GM12878 (cell line): ENCODE measurements at places on chromosomes 3 and 15. TPM values are rescaled to one million over a fixed set of nuclear protein-coding genes. Genes with fewer than 3 reads are reported as not detected.

DNA sequence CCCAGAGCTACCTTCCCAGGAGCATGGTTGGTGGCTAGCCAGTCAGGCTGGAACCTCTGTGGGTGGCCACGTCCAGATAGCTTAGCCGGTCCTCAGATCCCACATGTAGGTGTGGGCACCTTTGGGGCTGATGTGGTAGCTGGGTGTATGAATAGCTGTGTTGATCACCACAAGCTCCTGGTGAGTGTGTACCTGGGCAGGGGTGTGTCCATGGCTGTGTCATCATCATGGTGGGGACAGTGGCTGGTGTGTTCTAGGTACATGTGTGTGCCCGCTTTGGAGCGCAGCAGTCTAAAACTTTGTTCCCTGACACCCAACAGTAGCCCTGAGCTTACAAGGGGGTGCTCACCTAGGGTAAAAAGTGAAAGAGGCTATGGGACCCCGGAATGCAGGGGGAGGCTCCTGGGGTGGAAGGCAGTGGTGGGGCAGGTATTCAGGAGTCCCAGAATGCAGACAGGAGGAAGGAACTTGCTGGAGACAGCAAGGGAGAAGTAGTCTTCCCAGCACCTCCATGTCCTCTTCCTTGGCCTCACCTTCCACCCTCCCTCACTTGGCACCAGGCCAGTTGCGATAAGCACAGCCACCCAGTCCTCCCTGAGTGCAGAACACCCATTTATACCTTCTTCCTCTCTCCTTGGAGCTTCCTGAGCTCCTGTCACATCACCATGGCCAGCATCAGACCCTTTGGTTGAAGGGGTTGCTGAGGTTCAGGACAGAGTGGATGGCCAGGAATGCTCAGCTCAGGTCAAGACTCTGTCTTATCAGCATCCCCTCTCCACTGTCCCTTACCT, 1.2 kb downstream of the CISH start:
- peak overlapping the region; percentile 85 for H3K4me3 ChIP-seq
- no peak overlapping the region for H3K27ac ChIP-seq
- H3K27me3 ChIP-seq = no peaks in the 10 kb centered on the region
- peaks cover 16% of the 10 kb centered on the region for H3K4me1 ChIP-seq
- no peaks in the 10 kb centered on the region for H3K36me3 ChIP-seq

GRCh38 chr15:100806157-100806556, 73.5 kb upstream of the ALDH1A3 start:
- DNase-seq = no peak
- H3K27me3 ChIP-seq = no peaks in the 10 kb centered on the region
- no peaks in the 10 kb centered on the region for H3K4me1 ChIP-seq
- no peak overlapping the region for H3K4me3 ChIP-seq

Gene EPB42
- not detected in 2 replicates for total RNA-seq

GRCh38 chr3:78732893-78733292, 1034.9 kb downstream of the ROBO1 start:
- no peaks in the 10 kb centered on the region for H3K4me1 ChIP-seq
- H3K27ac ChIP-seq = no peak overlapping the region
- no peak overlapping the region for H3K4me3 ChIP-seq
- DNase-seq = no peak
- H3K27me3 ChIP-seq = no peaks in the 10 kb centered on the region

Gene CORO2B
- total RNA-seq = 0.05 and 0.27 TPM in 2 replicates

DNA sequence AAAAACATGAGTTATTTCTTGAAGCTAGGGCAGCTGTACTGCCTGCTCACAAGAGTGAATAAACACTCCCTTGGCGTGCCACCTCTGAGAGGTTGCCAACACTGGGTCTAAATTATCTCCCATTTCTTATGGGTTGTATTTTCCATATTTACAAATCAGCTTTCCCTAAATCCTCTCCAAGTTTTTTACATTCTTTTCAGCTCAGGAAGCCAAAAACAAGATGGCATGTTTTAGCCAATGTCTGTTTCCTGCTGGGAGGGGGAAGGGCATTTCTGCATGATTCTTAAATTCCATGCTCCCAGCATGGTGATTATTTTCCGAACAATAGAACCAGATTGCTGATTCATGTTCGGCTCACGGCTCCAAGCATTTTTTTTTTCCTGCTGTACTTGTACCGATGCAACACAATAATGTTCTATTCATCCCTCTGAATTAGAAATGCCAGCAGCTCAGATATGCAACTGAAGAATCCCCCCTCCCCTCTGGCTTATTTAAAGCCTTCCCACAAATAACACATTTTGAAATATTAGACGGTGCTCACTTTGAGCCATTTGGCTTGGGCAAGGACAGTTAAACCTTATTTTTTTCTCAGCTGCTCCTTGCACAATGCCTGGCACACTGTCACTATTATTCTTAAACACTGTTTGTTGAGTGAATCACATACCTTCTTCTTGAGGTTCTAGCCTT, 252.5 kb downstream of the THRB start:
- no peaks in the 10 kb centered on the region for H3K36me3 ChIP-seq
- H3K4me3 ChIP-seq = no peak overlapping the region
- H3K4me1 ChIP-seq = no peaks in the 10 kb centered on the region
- H3K27ac ChIP-seq = no peak overlapping the region
- DNase-seq = no peak

Gene PLA2G4D
- total RNA-seq = not detected in 2 replicates

DNA sequence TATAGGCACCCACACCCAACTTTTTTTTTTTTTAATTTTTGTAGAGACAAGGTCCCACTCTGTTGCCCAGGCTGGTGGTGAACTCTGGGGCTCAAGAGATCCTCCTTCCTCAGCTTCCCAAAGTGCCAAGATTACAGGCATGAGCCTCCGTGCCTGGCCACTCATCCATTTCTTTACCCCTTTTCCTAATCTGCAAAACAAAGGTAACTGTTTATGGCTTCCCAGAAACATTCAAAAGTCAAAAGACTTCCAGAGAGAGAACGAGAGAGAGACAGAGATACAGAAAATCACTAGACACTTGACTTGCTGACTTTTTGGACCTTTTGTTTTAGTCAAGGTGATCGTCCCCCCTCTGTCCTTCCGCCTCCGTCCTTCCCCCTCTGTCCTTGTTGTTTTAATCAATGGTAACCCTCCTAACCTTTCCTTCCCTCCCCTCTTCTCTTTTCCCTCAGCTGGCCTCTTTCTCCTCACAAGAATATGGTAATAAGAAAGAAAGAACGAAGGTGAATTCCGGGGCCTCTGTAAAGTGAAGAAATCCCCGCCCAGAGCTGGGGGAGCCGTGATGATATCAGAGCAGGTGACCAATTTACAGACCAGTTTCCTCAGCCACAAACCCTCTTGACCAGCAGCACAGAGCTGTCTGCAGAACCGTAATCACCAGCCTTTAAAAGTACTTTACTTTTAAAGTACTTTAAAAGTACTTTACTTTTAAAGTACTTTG, 21.9 kb downstream of the KLHL6 start:
- H3K4me3 ChIP-seq = no peak overlapping the region
- no peaks in the 10 kb centered on the region for H3K27me3 ChIP-seq
- no peaks in the 10 kb centered on the region for H3K36me3 ChIP-seq
- H3K27ac ChIP-seq = peak overlapping the region; percentile 40

DNA sequence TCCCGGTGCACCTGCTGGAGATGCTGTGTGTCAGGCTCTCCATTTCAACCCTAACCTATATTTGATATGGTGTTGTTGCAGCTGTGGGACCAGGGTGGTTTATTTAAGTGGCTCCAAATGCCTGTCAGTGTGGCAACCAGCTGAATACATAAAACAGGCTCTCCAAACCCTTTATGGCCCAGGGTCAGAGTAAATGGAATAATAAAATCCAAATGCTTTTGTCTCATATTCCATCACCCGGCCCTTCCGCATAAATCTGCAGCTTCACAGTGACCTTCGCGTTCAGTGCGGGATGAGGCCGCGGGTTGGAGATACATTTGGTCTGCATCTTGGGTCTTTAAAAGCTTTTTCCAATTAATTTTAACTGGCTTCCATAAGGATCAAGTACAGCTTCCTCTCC, 382.1 kb upstream of the NR2F2 start:
- DNase-seq = no peak
- H3K27ac ChIP-seq = no peak overlapping the region
- H3K27me3 ChIP-seq = no peaks in the 10 kb centered on the region
- no peaks in the 10 kb centered on the region for H3K36me3 ChIP-seq
- no peaks in the 10 kb centered on the region for H3K4me1 ChIP-seq

- H3K27ac ChIP-seq = no peak overlapping the region
- DNase-seq = no peak
- H3K27me3 ChIP-seq = peaks cover 2% of the 10 kb centered on the region; the same call in 1 of the 2 replicates
- no peak overlapping the region for H3K4me3 ChIP-seq
- no peaks in the 10 kb centered on the region for H3K4me1 ChIP-seq
Observed at GRCh38 chr3:5079761-5080160, 42.3 kb upstream of the ARL8B start.

Gene C15orf40
- 20.7 and 21.3 TPM in 2 replicates for total RNA-seq

DNA sequence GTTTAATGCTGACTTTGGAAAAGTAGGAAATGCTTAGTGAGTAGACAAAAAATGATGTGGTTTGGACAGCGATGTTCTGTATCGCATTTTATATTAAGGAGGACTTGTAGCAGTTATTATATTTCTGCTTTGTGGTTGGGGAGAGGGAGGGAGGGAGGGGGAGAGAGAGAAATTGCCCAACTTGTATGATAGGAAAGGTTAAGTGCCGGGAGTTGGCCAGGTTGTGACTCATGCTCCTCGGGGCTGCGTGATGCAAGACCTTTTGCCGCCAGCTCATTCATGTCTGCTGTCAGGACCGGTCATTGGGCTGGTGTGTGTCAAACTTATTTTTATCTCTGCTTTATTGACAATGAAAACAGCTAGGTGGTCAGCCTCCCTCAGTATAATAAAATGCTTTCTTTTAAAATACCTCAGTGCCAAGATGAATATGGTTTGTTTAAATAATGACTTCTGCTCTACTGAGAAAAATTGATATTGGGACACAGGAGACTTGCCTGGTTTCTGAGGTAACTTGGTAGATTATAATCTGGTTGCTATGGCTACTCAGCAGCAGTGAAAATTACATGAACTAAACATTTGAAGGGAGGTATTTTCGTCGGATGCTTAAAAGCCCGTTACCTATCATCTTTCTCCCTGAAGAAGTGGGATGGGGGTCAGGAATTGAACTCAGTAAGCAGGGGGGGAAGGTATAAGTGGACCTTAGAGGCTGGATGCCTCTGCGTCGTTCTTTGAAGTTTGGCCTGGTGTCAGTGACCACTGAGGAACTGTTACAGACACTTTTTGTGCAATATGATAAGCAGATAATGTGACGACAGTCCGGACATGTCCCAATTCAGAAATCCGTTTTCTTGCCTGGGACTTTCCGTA, 90.7 kb downstream of the FNDC3B start:
- H3K27ac ChIP-seq = no peak overlapping the region
- no peaks in the 10 kb centered on the region for H3K27me3 ChIP-seq
- H3K4me3 ChIP-seq = no peak overlapping the region
- DNase-seq = no peak
- H3K4me1 ChIP-seq = peaks cover 29% of the 10 kb centered on the region

Gene PSMA4
- total RNA-seq = 264 and 268 TPM in 2 replicates

DNA sequence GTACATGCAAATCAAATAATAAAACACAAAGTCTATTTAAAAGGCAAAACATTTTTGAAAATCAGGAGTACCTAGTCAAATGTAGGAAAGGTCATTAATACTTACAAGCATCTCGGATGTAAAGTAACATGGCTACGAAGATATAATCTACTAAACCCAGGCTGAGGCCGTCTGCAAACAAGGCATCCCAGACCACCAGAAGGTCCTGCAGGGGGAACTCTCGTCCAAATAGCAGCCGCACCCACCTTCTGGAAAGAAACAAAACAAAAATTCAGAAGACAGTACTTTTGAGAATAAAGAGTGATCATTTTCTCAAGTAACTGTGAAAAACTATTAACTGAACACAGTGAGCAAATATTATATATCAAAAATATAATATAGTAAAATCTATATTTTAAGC, 423.1 kb downstream of the PLCL2 start:
- no peak for DNase-seq
- no peak overlapping the region for H3K27ac ChIP-seq
- H3K27me3 ChIP-seq = no peaks in the 10 kb centered on the region
- no peak overlapping the region for H3K4me3 ChIP-seq

DNA sequence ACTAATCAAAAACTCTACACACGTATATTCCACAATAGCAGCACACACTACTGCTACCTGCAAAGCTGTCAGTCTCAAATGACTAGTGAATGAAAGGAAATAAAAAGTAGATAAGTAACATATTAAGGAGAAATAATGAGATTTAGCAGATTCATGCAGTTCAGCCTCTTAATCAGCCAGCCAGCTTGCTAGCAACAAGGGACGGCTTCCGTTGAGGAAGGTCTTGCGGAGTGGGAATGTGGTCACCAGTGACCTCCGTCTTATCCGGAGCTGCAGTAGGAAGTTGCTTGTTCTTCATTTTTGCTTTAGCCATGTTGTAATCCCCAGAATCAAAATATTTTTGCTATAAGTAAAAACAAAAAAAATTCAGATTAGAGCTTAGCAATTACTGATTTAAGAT, 17.1 kb downstream of the ARPP19 start:
- DNase-seq = no peak
- peaks cover 20% of the 10 kb centered on the region for H3K36me3 ChIP-seq
- no peak overlapping the region for H3K27ac ChIP-seq
- H3K27me3 ChIP-seq = no peaks in the 10 kb centered on the region
- H3K4me3 ChIP-seq = no peak overlapping the region

GRCh38 chr3:52983336-52983807, 62.5 kb downstream of the SFMBT1 start:
- peaks cover 18% of the 10 kb centered on the region for H3K4me1 ChIP-seq
- peak overlapping the region; percentile 90 for H3K27ac ChIP-seq
- no peaks in the 10 kb centered on the region for H3K27me3 ChIP-seq
- peak; percentile 88 for DNase-seq
